ENCODE measurements at places on chromosomes 16 and 17.

DNA sequence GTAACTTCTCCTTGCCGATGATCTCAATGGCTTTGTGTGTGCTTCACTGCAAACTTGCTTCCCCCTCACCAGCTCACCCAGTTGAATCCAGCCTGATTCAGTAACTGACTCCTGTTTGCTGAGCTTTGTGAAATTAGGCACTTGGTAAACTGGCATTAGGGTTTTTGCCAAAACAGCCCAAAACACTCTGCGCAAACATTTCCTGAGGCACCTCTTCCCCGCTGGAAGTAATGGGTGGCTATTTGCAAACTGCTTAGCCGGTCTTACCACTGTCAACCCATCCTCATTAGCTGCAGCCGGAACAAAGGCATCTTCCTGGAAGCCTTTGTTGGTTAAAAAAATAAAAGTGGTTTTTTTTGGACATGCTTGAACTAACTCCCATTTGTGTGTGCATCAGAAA lies 353.2 kb downstream of the MAF start:
- DNase-seq = no peak

DNA sequence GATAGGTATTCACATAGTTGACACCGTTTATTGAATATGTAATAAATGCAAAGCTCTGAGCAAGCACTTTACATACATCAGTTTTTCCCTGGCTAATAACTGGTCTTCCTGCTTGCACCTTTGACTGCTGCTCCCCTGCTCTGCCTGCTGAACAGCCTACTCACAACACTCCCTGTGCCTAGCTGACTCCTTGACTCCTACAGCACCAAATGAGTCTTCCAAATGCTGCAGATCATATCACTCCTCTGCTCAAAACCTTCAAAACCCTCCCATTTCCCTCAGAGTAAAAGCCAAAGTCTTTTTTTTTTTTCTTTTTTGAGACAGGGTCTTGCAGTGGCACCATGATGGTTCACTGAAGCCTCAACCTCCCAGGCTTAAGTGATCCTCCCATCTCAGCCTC lies 18.5 kb downstream of the EFCAB3 start:
- no peak for DNase-seq

DNA sequence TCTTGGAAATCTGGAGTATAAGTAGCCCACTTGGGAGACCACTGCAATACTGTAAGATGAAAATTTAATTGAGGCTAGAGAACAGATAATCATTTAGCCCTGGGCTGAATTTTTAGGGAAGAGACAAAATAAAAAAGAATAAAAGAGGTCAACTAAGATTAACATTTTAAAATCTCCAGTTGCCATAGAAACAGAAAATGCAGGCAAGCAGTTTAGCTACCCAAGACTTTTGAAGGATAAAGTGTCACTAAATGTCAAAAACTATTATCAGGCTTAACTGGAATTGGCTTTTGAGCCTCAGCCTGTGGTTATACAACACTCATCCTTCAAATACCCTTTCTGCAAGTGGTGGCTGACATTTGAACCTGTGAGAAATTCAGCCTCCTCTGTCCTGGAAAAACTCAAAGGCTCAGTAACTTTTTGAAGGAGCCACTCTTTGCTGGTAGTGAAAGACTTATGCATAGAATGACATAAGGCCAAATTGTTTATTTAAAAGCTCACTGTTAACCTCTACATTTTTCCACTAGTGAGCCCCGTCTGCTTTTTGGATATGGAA lies 220.7 kb upstream of the KCNJ16 start:
- no peak for DNase-seq

DNA sequence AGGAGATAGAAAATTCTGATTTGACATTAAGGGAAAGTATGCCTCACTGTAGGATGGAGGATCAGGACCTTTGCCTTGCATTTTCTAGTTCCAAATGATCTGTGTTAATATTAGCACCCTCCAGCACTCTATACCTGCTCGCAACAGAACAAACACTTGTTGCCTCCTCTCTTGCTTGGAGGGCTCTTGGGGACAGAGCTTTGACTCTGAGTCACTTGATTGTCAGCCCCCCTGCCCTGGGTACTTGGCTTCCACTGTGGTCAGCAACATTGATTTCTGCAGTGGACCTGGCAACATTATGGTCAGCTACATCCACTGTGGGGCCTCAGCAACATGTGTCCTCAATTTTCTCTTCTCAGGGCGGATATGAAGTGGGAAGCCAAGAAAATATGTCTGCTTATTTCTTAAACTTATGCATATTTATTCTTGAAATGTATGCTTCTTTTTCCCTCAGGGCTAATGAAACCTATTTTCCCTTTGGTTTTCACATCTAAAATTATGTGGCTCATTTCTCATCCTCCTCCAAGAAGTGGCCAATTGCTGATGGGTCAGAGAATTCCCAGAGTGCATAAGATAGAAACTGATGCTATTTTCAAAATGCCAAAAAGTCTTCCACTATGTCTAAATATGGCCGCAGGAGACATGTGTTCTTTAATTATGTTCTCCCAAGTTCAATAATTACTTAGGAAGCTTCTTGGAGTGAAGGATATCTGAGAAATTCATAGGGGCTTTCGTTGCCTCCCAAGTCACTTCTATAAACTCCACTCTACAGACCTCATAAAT lies 94.6 kb upstream of the SMIM36 start:
- no peak for DNase-seq

GRCh38 chr17:63785556-63785955 lies 11.6 kb downstream of the DDX42 start:
- no peak for DNase-seq

GRCh38 chr16:48592839-48593429 lies 17.0 kb downstream of the N4BP1 start:
- no peak for DNase-seq
